ENCODE measurements at places on chromosomes 12 and 14.
A peak's percentile ranks its signal among the peaks of the same experiment; 100 is the strongest.

- H3K27ac ChIP-seq, result no peak overlapping the region
- no peaks in the 10 kb centered on the region for H3K36me3 ChIP-seq
- H3K27me3 ChIP-seq, result no peaks in the 10 kb centered on the region
These were observed 380.6 kb upstream of the DCN start for GRCh38 chr12:91563011-91563765.

GRCh38 chr12:113333877-113334785, 778 bp downstream of the SLC8B1 start:
- H3K27ac ChIP-seq, result peak overlapping the region; percentile 72
- H3K4me1 ChIP-seq, result peaks cover 32% of the 10 kb centered on the region
- peak overlapping the region; percentile 84 for H3K4me3 ChIP-seq

DNA sequence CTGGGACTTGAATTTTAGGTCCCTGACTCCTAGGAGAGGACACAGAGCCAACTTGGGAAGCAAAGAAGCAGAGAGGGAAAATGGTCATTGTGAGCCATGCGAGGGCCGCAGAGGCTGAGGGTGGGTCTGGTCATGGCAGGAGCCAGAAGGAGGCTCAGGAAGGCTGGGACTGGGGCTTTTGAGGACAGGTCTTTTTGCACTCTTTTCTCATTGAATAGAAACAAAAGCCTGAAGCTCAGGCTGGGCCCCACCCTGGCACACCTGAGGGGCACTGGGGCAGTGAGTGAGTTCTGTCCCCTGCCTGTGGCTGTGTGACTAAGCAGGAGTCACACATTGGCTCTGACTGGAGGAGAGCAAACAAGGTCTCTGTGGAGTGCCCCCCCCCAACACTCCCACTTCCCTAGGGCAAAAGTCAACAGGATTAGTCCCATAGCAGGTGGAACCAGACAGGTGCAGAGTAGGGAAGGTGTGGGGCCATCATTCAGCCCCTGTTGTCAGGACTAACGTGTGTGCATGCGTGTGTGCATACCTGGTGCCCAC, 2.8 kb downstream of the KRT7 start:
- no peak overlapping the region for H3K4me3 ChIP-seq
- H3K27me3 ChIP-seq, result no peaks in the 10 kb centered on the region
- H3K4me1 ChIP-seq, result peaks cover 31% of the 10 kb centered on the region
- H3K36me3 ChIP-seq, result no peaks in the 10 kb centered on the region
- no peak for DNase-seq

- no peaks in the 10 kb centered on the region for H3K36me3 ChIP-seq
- no peaks in the 10 kb centered on the region for H3K27me3 ChIP-seq
- H3K27ac ChIP-seq, result peak overlapping the region; percentile 48
- DNase-seq, result no peak
- peaks cover 26% of the 10 kb centered on the region for H3K4me1 ChIP-seq
These were observed 5.1 kb downstream of the RTL1 start for GRCh38 chr14:100898465-100898864.

GRCh38 chr12:131473261-131473660, 237.6 kb upstream of the SFSWAP start:
- H3K27ac ChIP-seq, result no peak overlapping the region
- no peak overlapping the region for H3K4me3 ChIP-seq
- no peaks in the 10 kb centered on the region for H3K27me3 ChIP-seq
- H3K4me1 ChIP-seq, result no peaks in the 10 kb centered on the region
- DNase-seq, result no peak

DNA sequence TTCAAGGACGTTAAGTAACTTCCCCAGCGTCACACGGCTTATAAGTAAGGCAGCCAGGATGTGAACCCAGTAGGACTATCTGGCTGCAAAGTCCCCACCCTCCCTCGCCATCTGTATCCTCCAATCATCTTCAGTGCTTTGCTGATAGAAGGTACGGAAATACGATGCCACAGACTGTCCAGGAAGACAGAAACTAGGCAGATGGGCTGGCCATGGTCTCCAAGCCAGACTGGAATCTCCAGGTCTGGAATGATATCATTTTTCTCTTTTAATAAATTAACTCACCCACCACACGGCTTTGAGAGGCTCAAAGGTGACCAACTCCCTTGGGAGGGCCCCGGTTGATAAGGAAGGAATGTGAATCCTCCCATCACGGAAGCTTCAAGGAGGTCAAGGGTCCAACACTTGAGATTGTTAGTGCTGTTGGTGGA, 16.3 kb upstream of the BDKRB1 start:
- H3K36me3 ChIP-seq, result peaks cover 55% of the 10 kb centered on the region
- DNase-seq, result no peak
